ENCODE measurements at places on chromosomes 2 and 18. TPM values are rescaled to one million over a fixed set of nuclear protein-coding genes. Genes with fewer than 3 reads are reported as not detected.

DNA sequence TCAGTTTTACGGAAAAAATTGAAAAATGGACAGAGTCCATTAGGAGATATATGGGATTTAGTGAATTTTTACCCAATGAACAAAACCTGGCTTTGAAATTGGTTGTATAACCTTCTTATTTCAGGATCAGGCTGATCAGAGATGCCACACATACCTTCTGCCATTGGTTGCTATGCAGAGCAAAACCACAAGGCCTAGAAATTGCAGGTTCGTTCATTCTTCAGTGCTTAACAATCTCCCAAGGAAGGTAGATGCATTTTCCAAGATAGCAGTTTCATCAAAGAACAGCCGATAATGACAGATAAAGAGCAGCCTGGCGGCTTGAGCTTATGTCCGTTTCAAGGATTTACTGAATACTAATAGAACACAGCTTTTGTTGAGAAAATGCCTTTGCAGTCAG lies 868.8 kb downstream of the EPHA4 start:
- no peak for DNase-seq

- DNase-seq, result no peak
Measured at GRCh38 chr2:157476953-157477709, 33.2 kb upstream of the CYTIP start.

GRCh38 chr18:524466-524865 lies 24.0 kb upstream of the COLEC12 start:
- DNase-seq, result no peak

- DNase-seq, result no peak
Measured at GRCh38 chr18:59180150-59180845, 39.7 kb upstream of the GRP start.

- no peak for DNase-seq
Measured at GRCh38 chr2:53289309-53290006, 478.1 kb upstream of the CHAC2 start.

GRCh38 chr2:203673933-203674332 lies 32.5 kb upstream of the CD28 start:
- peak; percentile 63 for DNase-seq

GRCh38 chr2:209805351-209805750 lies 33.7 kb downstream of the UNC80 start:
- no peak for DNase-seq

- DNase-seq, result no peak
Measured at GRCh38 chr2:234091432-234091879, 41.0 kb downstream of the SPP2 start.

- DNase-seq, result no peak
Measured at GRCh38 chr18:56927786-56928185, 219.1 kb upstream of the BOD1L2 start.

DNA sequence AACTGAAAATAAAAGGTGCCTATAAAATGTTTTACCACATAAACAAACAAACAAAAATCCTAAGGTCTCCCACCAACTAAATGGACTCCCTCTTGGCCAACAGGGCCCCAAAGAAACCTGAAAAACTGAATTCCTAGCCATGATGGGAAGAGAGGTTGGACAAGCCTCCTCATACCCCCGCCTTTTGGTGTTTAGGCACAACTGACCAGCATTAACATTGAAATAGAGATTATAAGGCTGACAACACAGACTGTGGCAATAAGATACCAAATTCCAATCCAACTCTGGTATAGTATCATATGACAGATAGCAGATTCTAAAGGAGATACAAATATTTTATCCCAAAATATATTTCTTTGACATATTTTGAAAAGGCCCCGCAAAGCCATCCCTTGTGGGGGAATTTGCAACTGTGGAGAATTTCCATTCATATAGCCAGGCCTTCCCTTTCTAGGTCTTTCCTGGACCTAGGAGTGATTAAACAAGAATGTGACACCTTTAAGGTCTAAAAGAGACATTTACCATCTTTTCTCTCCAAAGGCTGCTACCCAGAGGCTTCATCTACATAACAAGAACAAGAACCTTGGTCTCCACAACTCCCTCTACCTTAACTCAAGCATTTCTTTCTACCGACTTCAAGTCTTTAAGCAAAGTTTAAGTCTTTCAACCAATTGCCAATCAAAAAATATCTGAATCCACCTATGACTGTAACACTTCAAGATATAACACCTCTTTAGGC lies 80.0 kb downstream of the CHN1 start:
- no peak for DNase-seq

DNA sequence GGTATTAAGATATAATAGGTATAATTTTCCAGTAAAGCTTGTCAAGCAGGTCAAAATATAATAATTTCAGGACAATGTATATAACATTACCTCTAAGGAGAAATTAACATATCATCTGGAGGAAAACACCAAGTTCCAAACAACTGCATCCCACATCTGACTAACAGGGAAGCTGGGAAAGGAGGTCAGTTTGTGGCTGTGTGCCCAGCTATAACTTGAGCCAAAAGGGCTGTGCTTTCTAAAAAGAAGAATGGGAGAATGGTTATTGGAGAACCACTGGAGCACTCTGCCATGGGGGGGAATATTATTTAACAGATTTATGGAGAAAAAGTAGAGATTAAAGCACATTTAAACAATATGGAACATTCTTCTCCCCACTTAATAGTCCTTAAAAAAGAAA lies 390.6 kb upstream of the PKDCC start:
- no peak for DNase-seq

DNA sequence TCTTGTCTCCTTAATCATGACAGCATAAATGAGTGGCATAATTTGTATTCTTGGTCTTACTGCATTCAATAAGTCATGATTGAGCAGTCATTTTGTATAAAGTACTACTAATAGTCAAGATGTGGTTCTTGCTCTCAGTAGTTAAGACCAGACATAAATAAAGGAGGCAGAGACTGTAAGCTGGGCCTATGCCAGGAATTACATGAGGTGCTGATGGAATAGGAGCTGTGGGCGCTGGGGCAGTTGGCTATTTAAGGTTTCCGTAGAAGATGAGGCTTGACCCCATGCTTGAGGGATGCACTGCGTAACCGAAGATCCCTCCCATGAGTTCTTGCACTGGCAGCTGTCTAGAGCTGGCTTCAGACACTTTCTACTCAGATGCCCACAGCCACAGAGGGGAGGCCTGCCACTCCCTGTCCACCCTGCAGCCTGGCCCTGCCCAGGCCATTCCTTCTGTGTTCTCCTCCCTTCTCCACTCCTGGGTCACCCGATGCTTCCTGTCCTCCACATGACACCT lies 150.9 kb upstream of the REV1 start:
- no peak for DNase-seq

- no peak for DNase-seq
Measured at GRCh38 chr2:10286216-10287037, 16.3 kb upstream of the HPCAL1 start.

DNA sequence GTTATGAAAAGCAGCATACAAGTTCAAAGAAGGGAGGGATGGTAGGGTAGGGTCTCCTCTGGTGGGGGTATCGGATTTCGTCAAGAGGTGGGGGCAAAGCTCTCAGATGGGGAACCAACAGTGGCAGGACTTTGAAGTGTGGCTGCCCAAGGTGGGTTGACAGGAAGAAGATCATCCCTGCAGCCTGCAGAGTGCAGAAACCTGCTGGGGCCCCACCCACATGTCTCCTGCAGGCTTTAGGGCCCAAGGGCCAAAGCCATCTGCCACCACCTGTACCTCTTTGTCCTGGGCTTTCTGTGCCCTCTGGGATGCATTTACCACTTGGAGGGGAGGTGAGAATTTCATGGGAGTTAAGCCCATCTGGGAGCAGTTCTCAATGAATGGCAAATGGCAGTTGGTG lies 42.7 kb downstream of the KCNF1 start:
- DNase-seq, result no peak

GRCh38 chr2:96207774-96208142 lies 869 bp downstream of the STARD7 start:
- DNase-seq, result no peak

- DNase-seq, result no peak
Measured at GRCh38 chr2:88191722-88192042, 21.5 kb downstream of the THNSL2 start.

DNA sequence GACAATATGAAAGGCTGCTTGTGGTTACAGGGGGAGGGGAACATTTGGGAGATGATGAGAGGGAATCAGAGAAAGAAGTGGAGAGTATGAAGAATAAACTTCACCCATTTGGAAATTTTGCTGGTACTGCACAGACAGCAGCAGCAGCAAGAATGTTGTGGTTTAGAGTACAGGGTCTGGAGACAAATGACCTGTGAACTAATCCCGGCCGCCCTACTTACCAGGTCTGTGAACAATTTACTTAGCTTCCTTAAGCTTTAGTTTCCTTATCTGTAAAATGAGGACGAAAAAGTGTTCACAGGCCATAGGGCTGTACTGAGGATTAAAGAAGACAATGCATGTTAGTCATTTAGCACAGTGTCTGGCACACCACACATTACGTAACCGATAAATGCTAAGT lies 685.4 kb upstream of the CELF4 start:
- DNase-seq, result no peak

DNA sequence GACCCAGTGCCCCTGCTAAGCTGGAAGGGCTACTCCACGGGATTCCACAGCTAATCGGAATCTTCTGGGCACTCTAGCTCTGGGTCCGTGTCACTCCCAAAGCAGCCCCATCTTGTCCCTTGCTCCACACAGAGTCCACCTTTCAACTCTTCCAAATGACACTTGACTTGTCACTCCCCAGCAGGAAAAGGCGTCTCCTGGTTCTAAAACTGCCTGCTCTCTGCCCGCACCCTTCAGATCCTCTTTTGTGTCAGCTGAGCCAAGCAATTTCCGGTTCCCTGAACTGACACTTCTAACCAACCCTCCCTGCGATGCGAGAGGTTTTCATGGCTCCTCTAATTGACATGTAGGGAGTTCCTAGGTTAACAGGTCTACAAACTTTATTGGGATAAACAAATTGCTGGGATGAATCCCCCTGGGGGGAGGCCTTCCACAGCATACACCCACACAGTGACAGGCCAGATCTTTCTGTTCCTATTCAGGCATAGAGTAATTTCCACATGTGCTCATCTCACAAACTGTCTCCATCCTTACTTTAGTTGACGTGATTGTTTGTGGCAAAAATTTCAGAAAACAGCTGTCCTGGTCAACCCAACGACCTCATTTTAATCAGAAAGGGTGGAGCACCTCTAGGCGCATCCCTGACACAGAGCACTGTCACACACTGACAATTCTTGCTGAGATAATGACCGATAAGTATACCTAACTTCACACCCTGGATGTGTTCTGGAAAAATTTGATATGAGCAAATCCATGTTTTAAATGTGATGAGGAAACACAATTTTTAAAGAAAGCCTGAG lies 104.9 kb downstream of the RBMS1 start:
- peak; percentile 62 for DNase-seq

- no peak for DNase-seq
Measured at GRCh38 chr2:29591600-29591999, 329.8 kb downstream of the ALK start.

DNA sequence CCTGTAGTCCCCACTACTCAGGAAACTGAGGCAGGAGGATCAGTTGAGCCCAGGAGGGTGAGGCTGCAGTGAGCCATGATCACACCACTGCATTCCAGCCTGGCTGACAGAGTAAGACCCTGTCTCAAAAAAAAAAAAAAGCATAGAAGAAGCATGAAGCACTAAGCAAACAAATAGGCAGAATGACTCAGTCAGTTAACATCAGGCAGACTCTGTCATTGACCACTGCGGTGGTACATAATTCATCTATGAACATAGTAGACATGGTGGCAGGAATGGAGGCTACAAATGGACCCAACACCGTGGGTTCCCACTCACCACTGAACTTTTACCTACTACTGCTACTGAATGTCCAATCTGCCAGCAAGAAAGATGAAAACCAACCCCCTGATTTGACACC lies 7.6 kb upstream of the ASXL2 start:
- DNase-seq, result no peak

DNA sequence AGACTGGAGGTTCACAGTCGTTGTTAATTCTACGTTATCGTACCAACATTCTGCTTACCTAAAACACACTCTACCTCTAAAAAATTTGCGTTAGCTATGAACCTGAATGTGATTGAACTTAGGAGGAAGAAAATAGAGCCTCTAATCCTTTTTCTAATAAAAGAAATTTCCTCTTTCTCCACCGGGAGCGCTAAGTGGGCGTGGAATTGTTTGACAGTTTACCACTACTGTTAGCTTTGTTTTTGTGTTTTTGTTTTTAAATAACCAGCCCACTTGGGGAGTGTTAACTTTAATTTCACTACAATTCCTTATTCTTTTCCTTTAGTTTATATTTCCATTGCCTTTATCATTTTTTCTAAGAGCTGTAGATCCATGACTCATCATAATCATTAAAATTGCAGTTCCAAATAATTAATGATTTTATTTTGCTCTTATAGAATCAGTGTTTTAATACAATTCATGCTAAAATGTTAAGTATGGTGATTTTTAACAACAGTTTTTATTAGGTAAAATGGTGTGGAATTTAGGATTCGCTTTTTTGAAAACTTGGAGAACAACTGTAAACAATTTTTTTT lies 55.0 kb upstream of the ITM2C start:
- no peak for DNase-seq

- no peak for DNase-seq
Measured at GRCh38 chr2:148495586-148495985, 149.0 kb upstream of the EPC2 start.

- no peak for DNase-seq
Measured at GRCh38 chr18:13026583-13027270, 35.6 kb downstream of the CEP192 start.

DNA sequence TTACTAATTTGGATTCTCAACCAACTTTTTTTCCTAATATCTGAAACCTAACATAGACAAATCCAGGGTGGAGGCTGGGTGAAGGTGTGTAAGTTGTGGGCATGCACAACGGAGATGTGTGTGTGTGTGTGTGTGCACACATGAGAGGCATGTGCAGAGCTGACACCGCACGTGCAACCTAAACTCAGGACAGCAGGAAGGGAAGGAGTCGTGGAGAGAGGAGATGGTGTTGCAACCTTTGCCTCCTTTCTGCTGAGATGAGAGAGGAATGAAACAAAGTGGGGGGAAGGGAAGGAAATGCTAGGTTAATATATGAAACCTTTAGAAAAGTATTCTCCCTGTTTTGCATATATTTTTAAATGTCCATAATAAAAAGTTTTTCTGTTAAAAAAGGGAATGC lies 64.7 kb downstream of the KCTD1 start:
- no peak for DNase-seq

- no peak for DNase-seq
Measured at GRCh38 chr2:157164370-157164769, 93.1 kb upstream of the GALNT5 start.

INPP5D gene
- 138 TPM for total RNA-seq

IL36B gene
- not detected for total RNA-seq

TUBA3E gene
- not detected for total RNA-seq

RSAD2 gene
- total RNA-seq, result 101 TPM

CCNYL1 gene
- 6.9 TPM for total RNA-seq

RAB31 gene
- total RNA-seq, result 0.92 TPM

LRP1B gene
- not detected for total RNA-seq

LIPG gene
- total RNA-seq, result not detected

MAP4K4 gene
- total RNA-seq, result 142 TPM

SGO2 gene
- total RNA-seq, result 47.7 TPM

MAPRE3 gene
- total RNA-seq, result 1.3 TPM

GALNT5 gene
- not detected for total RNA-seq

GIGYF2 gene
- 58.7 TPM for total RNA-seq
